ENCODE measurements at places on chromosomes 5 and 9.

- DNase-seq: no peak
Measured at GRCh38 chr9:110031511-110032173, 176.3 kb downstream of the C9orf152 start.

DNA sequence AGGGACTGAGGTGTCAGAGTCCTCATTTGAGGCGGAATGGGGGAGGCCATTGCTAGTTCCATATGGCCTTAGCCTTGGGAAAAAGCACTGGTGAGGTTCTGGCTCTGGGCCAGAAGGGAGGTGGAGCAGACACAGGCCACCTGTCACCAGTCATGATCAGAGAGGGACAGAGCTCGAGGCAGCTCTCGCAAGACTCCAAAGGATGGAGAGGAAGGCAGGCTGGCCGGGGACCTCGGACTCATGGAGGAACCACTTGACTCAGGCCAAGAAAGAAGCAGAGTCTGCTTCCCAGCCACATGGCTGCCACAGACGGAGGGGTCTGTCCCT, 29.2 kb upstream of the NSMF start:
- DNase-seq: no peak

- DNase-seq: no peak
Measured at GRCh38 chr5:69092969-69093368, 845 bp upstream of the SLC30A5 start.

- no peak for DNase-seq
Measured at GRCh38 chr9:133401588-133401987, 16.2 kb downstream of the REXO4 start.

DNA sequence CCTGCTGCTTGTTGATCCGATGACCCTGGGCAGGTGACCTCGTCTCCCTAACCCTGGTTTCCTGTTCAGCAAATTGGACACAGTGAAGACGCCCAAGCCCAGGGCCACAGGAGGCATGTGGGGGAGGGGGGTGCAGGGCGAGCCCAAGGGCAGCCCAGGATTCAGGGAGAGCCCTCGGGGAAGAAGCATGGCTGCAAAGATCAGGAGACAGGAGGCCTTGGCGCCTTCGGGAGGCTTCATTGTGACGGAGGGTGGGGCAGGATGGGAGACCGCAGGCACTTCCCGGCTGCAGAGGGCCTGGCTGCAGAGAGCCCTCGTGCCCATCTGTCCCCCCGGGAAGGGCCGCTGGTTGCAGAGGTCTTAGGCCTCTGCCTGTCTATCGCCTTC, 6.2 kb downstream of the ASS1 start:
- no peak for DNase-seq

GRCh38 chr5:104016646-104017045, 454.1 kb upstream of the NUDT12 start:
- DNase-seq: no peak

DNA sequence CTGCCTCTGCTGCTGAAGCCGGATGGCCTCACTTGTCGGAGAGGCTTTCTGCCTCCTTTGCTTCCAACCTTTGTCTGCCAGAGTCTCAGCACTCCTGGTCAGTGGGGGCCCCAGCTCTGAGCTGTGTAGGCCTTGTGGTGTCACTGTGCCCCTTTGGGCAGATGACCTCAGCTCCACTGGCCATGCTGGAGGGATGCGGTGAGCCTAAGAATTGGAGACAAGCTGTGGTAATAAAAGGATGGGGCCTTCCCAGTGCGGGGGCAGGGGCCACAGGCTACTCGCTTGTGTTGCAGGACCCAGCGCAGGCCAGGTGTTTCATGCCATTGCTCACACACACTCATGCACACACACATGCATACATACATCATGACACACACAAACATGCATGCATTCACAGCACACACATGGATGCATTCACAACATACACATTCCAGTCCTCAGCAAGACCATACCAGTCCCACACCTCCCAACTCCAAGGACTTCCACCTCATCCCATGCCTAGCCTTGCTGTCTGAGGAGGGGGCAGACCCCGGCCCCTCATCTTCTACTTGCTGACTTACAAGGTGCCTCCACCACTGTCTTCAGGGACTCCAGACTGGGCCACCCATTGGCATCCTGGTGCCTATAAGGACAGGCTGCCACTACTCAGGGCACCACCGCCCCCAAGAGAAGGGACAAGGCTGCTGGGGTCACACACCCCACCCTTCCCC, 237.7 kb downstream of the SYK start:
- DNase-seq: no peak

- no peak for DNase-seq
Measured at GRCh38 chr5:147621016-147621415, 111.1 kb upstream of the DPYSL3 start.

- no peak for DNase-seq
Measured at GRCh38 chr9:107914151-107914550, 424.6 kb upstream of the KLF4 start.

- DNase-seq: no peak
Measured at GRCh38 chr5:81708889-81709288, 42.0 kb downstream of the SSBP2 start.

DNA sequence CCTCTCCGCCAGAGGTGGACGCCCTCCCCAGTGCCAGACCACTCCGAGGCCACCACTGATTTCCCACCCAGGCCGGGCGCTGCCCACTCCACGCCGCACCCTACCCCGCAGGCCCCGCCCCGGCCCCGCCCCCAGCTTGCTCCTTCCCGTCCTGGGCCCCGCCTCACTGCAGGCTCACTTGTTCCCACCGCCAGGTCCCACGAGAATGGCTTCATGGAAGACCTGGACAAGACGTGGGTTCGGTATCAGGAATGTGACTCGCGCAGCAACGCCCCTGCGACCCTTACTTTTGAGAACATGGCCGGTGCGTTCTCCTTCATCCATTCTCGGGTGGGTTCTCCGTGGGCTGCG, 6.5 kb downstream of the LRRC26 start:
- DNase-seq: no peak

GRCh38 chr9:5582835-5583195, 46.1 kb upstream of the RIC1 start:
- no peak for DNase-seq

GRCh38 chr5:11384441-11385250, 519.6 kb downstream of the CTNND2 start:
- DNase-seq: no peak

DNA sequence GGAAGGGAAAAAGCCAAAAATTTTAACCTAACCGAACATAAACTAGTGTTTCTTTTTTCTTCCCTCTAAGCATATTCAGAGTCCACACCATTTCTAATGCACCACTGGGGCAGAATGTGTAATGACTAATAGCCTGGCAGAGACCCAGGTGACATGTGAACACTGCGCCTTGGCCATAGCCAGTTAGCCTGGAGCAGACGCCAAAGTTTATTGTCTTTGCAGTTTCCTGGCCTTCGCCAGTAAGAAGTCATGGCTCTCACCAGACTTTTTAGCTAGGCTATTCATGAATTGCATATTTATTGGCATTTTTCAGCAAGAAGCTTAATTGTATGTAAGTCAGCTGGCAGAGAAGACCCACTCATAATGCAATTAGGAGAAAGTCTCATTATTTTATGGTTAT, 182.8 kb upstream of the SLC27A6 start:
- DNase-seq: no peak

GRCh38 chr9:117827456-117827855, 123.3 kb downstream of the TLR4 start:
- DNase-seq: no peak

DNA sequence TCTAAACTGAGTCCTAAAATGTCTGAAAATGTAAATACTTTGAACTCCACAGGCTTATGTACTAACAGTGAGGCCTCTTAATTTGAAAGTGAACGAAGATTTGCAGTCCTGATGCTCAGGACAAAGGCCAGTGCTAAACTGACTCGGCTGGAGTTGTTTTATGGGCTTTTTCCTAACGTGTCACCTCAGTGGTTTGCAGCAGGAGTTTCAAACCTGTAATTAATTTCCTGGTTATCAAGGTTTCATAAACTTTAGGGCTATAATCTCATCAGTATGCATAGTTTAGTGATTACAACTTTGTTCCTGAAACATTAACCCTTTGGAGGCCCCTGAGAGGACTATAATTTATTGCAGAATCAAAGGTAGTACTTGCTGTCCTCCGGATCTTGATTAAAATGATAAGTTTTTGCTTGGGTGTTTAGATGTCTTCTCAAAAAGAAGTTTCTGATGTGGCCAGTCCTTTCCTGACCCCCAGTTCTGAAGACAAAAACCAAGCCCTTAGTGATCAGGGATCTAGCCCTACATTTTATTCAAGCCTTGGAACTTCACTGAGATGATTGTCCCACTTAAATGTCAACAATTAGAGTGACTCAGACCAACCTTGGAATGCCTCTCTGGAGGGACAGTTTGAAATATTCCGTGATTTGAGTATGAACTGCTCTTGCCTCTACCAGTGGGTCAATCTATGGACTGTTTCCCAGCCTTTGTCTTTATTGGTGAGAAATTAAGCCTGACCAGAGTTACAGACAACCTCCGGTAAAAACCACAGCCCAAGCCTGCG, 11.1 kb upstream of the S100Z start:
- no peak for DNase-seq

GRCh38 chr5:59711310-59711709, 182.2 kb downstream of the PDE4D start:
- no peak for DNase-seq

DNA sequence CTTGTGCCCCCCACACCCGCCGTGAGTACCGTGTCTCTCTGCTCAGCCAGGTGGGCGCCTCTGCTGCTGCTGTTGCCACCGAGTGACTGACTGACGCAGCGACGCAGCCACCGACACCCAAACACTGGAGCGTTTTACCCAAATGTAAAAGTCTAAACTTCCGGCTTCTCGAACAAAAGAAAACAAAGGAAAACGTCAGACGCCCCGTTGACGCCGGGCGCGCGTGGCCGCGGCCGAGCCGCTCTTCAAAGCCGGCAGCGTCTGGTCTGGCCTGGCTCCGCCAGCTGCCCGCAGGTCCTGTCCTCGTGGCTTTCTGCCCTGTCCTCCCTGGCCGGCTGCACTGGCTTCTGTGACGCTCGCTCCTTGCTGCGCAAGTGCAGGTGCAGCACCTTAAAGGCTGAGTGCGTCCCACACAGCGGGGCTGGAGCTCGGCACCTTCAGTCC, 41.4 kb upstream of the CLPTM1L start:
- DNase-seq: no peak

DNA sequence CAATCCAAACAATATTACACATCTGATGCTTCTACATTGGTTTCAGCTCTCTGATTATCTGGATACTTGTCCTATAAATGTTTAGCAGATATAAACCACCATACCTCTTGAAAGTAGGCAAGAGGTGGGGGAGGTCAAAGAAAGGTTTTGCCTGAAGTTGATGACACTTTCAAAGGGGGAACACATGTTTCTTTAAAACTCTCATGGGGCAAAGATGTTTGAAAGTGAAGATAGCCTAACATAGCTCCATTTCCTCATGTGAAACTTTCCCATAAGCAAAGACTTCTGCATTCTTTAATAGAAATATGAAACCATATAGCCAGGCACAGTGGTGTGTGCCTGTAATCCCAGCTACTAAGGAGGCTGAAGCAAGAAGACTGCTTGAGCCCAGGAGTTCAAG, 62.1 kb downstream of the CETN3 start:
- no peak for DNase-seq

GRCh38 chr9:34611251-34611810, 566 bp downstream of the RPP25L start:
- no peak for DNase-seq

- no peak for DNase-seq
Measured at GRCh38 chr5:154031937-154032489, 6.7 kb downstream of the FAM114A2 start.

DNA sequence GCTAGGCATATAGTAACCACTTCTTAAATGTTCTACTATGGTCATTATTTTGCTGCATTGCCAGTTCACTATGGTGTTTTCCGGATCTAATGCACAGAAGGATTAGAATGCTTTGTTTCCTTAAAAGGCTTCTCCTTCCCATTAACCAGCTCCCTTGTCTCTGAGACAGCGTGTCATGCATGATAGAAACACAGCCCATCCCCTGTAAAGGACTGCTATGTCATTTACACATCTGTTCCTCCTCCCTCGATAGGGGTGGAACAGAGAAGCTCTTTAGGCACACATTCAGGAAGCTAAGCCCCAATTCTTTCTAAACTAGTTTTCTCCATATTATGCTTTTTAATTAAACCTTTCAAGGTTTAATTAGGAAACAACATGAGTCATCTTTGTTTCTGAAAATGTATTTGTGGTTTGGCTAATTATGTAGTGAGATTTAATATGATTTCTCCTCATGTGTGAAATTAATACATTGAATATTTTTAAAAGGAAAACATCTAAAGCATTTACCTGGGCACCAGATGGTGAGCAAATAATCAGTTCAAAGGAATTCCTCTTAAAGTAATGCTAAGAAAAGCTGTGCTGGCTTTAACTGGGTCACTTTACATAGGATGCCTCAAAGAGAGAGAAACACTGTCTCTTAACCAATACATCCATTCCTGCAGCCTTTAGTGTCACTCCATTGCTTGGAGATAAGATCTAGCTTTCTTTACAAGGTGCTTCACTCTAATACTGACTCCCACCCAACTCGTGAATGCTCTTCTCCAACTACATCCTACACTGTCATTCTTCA, 133.3 kb upstream of the PPP1R2B start:
- DNase-seq: no peak

DNA sequence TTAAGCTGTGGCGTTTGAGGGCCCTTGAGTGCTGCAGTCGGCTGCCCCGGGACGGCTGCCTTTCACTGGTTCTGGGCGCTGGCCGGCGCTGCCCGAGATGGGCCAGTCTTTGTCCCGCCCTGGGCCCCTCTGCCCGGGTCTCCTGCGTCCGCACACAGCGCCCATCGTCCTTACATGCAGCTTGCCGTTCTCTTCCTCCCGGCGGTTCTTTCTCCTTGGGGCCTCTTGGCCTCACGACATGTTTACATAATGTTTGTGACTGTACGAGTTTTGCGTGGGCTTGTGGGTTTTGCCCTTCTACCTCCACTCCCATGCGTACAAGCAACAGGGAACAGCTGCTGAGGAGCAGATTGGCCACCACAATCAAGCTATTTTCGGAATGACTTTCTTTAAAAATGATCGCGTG, 618 bp downstream of the TNPO1 start:
- DNase-seq: no peak

DNA sequence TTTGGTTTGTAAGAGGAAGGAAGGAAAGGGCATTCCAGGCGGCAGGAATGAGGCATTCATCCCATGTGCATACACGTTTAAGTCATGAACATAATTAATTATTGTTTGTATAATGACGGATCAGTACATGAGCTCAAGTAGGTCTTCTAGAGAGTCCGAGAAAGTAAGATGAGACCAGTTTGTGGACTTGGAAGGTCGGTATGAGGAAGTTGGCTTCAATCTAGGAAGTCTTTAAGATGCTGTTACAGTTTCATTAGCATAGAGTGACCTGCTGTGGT, 2.1 kb downstream of the GTF3C4 start:
- DNase-seq: no peak

Data from right renal cortex interstitium (tissue), 3 donors.